ENCODE measurements at places on chromosomes 1 and 21.

GRCh38 chr1:98881901-98882300 lies 122.8 kb downstream of the PLPPR5 start:
- DNase-seq = no peak

- DNase-seq = no peak
Measured at GRCh38 chr1:193471981-193472380, 285.6 kb upstream of the B3GALT2 start.

GRCh38 chr21:45427331-45428271 lies 22.6 kb downstream of the COL18A1 start:
- DNase-seq = no peak

- DNase-seq = peak; percentile 77
Measured at GRCh38 chr1:50969611-50970508, at the start of gene CDKN2C. Gene CDKN2C (plus strand): TSS chr1:50970245. CDS start chr1:50970369, 124 bp downstream.

- no peak for DNase-seq
Measured at GRCh38 chr1:56788102-56788501, 31.1 kb downstream of the FYB2 start.
